ENCODE measurements at places on chromosomes 7 and 10.

GRCh38 chr7:94295850-94296249 lies 98.8 kb upstream of the COL1A2 start:
- no peaks in the 10 kb centered on the region for H3K4me1 ChIP-seq
- DNase-seq = no peak
- no peak overlapping the region for H3K4me3 ChIP-seq
- H3K27me3 ChIP-seq = peaks cover 8% of the 10 kb centered on the region
- no peaks in the 10 kb centered on the region for H3K36me3 ChIP-seq
- no peak overlapping the region for H3K27ac ChIP-seq

- H3K27ac ChIP-seq = no peak overlapping the region
- peaks cover 48% of the 10 kb centered on the region for H3K36me3 ChIP-seq
- DNase-seq = no peak
- no peaks in the 10 kb centered on the region for H3K27me3 ChIP-seq
These were observed 37.6 kb downstream of the FHIP2A start for GRCh38 chr10:114859222-114859621.

- H3K27me3 ChIP-seq = no peaks in the 10 kb centered on the region
- H3K27ac ChIP-seq = no peak overlapping the region
- no peak overlapping the region for H3K4me3 ChIP-seq
- H3K36me3 ChIP-seq = no peaks in the 10 kb centered on the region
- H3K4me1 ChIP-seq = no peaks in the 10 kb centered on the region
These were observed 218.6 kb upstream of the SLC26A5 start for GRCh38 chr7:103664577-103664976.

GRCh38 chr10:34667177-34667576 lies 147.9 kb downstream of the PARD3 start:
- H3K27me3 ChIP-seq = peaks cover 9% of the 10 kb centered on the region
- no peak overlapping the region for H3K4me3 ChIP-seq

- no peak for DNase-seq
- no peak overlapping the region for H3K4me3 ChIP-seq
- no peak overlapping the region for H3K27ac ChIP-seq
- H3K36me3 ChIP-seq = no peaks in the 10 kb centered on the region
- H3K27me3 ChIP-seq = peaks cover 1% of the 10 kb centered on the region
These were observed 123.9 kb upstream of the PPIF start for GRCh38 chr10:79223091-79224048.

DNA sequence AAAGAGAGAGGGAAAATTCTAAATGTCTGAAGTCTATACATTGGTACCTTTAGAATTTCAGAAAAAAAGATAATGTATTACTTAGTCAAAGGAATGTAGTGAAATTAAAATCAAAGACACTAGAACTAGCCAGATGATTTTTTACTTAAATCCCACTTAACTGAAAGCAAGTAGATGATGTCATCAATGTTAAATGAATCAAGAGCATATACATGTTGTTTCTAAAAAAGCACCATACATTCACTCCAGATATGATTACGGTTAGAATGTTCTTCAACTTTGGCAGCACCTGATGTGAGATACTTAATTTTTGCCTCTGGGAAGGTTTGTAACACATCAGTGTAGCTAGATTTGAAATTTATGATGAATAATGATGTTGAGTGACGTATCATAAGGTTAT lies 576.7 kb upstream of the CNTNAP2 start:
- H3K36me3 ChIP-seq = no peaks in the 10 kb centered on the region
- H3K4me1 ChIP-seq = no peaks in the 10 kb centered on the region
- DNase-seq = no peak
- no peak overlapping the region for H3K4me3 ChIP-seq

- no peak for DNase-seq
- peak overlapping the region; percentile 70 for H3K27ac ChIP-seq
- no peaks in the 10 kb centered on the region for H3K27me3 ChIP-seq
- peaks cover 11% of the 10 kb centered on the region for H3K4me1 ChIP-seq
These were observed 8.5 kb downstream of the LAT2 start for GRCh38 chr7:74218343-74218698.
